CD4-positive, alpha-beta T cell treated with Interleukin-6 for 4 hours (primary cell): ENCODE measurements at places on chromosomes 1 and 21.

- no peak for DNase-seq
These were observed 27.0 kb upstream of the TRAPPC10 start for GRCh38 chr21:43984905-43985689.

GRCh38 chr1:29303201-29304024, 67.1 kb downstream of the PTPRU start:
- no peak for DNase-seq

GRCh38 chr1:27033043-27033746, 20.5 kb upstream of the TENT5B start:
- no peak for DNase-seq

- no peak for DNase-seq
These were observed 101.9 kb downstream of the PTGER3 start for GRCh38 chr1:70945676-70946075.

DNA sequence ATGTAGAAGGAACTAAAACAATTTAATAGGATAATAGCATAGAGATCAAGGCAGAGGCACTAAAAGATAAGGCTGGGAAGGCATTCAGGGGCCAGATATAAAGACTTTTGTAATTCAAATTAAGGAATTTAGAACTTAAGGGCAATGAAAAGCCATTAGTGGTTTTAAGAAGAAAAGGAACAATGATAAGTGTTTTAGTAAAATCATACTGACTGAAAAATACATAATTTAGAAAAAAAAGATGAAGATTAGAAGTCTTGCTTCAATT, 14.1 kb upstream of the RGS2 start:
- DNase-seq, result no peak

GRCh38 chr1:178048883-178049282, 45.0 kb upstream of the RASAL2 start:
- no peak for DNase-seq

- DNase-seq, result peak; percentile 48
These were observed 5.4 kb downstream of the FOXO6 start for GRCh38 chr1:41366455-41367287.

- no peak for DNase-seq
These were observed 16.5 kb upstream of the PSMB2 start for GRCh38 chr1:35657851-35658250.

DNA sequence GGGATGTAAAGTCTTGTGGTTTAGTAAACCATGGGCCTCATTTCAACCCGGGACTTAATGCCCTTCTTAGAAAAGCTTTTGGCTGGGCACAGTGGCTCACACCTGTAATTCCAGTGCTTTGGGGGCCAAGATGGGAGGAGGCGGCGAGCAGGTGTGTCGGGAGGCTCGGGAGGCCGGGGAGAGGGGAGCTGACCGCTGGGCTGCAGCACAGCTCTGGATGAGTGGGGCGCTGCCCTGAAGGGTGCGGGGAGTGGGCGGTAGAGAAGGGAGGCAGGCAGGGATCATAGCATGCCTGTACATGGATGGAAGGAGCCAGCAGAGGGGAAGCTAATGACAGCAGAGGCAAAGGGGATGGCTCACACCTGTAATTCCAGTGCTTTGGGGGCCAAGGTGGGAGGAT, 31.0 kb downstream of the LHX4 start:
- DNase-seq, result no peak

- DNase-seq, result no peak
These were observed 28.4 kb upstream of the CD84 start for GRCh38 chr1:160607672-160608032.
